Stromal cell of bone marrow (primary cell): ENCODE measurements at places on chromosomes 12 and 14.

GRCh38 chr14:42028607-42029006, 421.9 kb downstream of the LRFN5 start:
- no peak for DNase-seq

DNA sequence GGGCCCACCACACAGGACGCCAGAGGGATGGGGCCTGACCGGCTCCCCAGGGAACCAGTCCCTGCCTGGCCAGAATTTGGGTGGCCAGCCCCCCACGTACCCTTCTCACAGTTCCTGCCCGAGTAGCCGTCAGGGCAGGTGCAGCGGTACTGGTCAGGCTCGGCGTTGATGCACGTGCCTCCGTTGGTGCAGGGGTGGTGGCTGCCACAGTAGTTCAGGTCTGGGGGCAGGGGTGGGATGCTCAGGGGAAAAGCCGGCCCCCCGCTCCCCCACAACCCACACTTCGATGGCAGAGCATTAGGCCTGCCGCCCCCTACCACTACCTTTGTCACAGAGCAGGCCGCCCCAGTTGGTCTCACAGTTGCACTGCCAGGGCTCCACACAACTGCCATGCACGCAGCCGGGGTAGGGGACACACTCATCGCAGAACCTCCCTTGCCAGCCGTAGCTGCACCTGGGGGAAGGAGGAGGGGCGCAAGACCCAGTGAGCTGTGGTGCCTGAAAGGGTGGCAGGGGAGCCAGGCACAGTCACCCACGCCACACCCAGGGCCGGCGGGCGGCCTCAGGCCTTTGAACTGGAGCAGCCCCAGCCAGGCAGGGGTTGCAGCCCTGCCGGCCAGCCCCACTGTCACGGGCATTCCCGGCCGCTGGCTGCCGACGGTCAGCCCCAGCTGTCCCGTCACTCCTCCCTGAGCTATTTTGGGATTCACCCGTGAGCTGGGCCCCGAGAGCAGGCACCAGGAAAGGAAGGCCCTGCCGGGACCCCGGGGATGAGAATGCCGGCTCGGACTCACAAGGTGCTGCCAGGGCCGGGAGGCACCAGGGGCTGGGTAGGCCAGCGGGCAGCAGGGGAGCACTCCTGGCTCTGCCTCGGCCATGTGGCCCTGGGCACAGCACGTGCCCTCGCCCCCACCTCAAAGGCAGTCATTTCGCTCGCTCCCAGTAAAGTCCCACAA, 16.5 kb downstream of the JAG2 start:
- DNase-seq, result no peak

DNA sequence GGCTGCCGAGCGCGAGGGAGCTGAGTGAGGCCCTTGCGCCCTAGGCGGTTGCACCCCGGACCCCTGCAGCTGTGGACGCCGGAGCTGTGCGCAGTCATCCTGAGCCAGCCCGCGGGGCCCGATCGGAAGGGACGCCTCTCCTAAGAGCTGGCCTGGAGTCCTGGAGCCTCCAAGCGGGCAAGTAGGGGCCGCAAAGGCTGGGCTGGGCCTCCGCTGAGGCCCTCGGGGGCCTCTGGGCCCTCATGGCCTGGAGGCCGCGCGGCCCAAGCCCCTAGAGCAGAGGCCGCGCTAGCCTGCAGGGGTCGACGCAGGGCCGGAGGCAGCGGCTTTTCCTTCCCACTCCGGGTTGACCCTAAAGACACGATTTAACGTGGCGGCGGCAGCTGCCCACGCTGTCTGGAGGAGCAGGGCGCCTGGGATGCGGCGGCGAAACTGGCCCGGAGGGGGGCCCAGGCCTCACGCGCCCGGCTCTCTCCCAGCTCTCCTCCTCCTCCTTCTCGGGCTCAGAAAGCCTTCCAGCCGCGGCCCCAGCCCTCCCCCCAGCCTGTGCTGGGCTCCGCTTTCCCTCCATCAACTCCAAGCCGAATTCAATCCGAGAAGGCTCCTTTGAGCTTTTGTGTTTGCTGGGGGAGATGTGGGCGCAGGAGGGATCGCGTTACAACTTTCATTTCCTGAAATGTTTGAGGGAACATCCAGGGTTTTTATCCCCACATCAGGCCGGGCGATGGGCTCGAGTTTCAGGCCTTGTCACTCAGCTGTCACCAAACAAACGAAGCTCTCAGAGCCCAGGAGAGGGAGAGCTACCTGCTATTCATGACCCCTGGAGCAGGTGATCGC, 11.6 kb downstream of the SIX1 start:
- DNase-seq, result no peak

- DNase-seq, result no peak
These were observed 539.7 kb downstream of the AACS start for GRCh38 chr12:125604976-125605375.

DNA sequence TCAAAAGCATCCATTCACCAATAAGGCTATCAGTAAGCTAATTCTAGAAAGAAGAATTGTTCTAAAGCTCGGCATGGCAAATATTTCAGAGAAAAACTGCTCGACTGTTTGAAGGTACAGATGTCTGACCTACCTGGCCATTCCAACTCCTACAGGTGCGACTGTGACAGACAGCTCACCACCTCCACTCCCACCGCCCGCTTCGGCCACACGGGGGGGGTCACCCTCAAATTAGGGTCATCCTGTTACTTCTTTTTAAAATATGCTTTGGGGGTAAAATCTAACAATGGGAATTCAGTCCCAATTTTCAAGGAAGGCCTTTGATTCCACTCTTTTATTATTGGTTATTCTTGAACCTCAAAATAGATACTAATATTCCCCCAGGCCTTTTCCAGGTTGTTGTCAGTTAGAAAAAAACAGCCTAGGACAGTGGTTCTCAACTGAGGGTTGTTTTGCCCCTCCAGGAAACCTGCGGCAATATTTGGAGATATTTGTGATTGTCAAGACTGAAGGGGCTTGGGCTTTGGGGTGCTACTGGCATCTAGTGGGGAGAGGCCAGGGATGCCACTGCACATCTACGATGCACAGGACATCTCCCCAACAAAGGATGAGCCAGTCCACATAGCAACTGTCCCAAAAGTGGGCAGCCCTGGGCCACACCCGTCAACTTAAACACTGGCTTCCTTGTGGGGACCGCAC, 81.2 kb downstream of the BCL11B start:
- no peak for DNase-seq

GRCh38 chr14:33972583-33973081, 21.8 kb upstream of the EGLN3 start:
- no peak for DNase-seq

- no peak for DNase-seq
These were observed 10.7 kb upstream of the TBC1D30 start for GRCh38 chr12:64813723-64814122.

- DNase-seq, result no peak
These were observed 99.4 kb upstream of the PLEKHA5 start for GRCh38 chr12:19030180-19030579.

- no peak for DNase-seq
These were observed at the start of gene ZNF705A for GRCh38 chr12:8156845-8157244. ZNF705A (plus strand) TSS chr12:8157015; CDS start chr12:8172626, 15,611 bp downstream.

DNA sequence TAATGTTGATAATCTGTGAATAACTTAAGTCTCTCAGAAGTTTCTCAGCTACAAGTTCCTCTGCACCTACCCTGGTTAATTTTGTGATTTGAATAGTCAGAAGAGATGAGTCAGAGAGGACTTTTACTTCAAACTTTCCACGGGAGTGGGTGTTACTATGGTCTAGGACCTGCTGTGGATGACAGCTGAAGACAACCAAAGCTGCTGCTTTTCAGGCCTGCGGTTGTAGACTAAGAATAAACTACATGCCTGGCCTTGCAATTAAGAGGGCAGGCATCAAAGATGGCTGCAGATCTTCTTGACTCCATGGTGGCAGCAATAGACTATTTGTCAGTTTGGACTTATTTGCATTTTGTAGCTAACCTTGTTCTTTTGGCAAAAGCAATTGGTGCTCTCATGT, 227.1 kb upstream of the KRR1 start:
- DNase-seq, result no peak

DNA sequence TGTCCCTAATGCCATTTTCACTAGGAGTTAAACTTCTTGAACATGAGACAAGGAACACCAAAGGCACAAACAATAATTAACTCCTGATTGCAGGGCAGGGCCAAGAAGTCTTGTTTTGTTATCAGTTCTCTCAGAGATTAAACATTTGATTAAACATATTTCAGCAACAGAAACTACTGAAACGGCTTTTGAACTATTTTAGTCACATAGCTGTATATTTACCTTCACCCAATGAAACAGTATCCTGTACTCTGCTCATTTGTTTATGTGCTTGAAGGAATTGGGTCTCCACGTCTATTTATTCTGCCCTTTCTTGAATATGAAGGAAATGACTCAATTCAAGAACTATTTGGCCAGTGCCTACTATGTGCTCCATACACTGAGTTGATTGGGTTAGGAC, 51.3 kb upstream of the PTCSC3 start:
- DNase-seq, result no peak

- no peak for DNase-seq
These were observed 211.6 kb downstream of the FBXL14 start for GRCh38 chr12:1382826-1383225.

DNA sequence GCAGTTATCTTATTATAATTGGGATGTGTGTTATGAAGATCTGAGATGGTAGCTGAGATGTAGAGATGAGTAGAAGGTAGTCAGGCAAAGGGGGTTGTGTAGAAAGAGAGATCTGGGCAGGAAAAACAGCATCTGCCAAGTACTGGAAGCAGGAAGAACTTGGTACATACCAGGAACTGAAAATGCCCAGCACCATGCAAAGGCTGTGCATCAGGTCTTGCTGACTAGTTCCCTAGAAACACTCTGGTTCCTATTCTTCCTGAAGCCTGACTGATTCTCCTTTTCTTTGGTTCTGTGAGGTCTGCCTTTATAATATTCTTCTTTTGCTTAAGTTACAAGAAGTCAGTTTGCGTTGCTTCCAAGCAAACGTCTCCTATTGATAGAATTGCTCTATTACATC, 6.7 kb upstream of the NFATC4 start:
- no peak for DNase-seq

GRCh38 chr12:95862038-95862437, 3.3 kb downstream of the SNRPF start:
- DNase-seq, result no peak

- no peak for DNase-seq
These were observed 6.3 kb downstream of the ITGA5 start for GRCh38 chr12:54412786-54413185.

GRCh38 chr14:25381498-25381897, 331.6 kb upstream of the STXBP6 start:
- no peak for DNase-seq

DNA sequence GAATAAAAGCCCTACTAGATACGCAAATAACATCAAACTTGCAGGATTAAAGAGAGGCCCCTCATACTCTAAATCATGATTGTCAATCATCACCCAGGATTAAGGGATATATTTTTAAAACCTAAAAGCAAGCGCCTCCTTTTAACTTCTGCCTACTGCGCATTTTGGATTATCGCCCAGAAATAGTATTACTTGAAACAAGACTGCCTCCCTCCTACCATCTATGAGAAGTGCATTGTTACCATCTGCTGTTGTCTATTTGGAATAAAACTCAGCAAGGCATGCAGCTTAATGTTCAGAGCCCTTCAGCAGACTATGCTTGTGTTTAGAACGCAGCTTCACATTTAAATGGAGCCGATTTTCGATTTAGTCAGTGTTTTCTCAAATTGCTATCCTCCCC, 79.6 kb downstream of the EXOC5 start:
- peak; percentile 18 for DNase-seq

- peak; percentile 1 for DNase-seq
These were observed 825.9 kb downstream of the SLC16A7 start for GRCh38 chr12:60421741-60422140.

DNA sequence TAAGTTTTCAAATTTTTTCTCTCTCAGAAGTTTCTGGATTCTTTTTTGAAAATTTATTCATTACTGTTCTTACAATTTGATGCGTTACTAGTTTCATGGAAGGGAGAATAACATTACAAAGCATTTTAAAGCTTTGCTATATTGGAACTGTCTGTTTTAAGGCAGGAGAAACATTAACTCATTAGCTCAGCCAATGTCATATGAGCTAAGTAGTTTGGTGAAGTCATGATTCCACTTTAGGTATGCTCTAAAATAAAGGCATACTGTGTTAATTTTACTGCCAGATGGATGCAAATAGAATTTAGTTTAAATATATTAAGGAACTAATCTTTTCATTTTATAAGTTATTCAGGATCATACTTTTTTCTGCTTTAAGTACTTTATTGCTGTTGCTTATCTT, 46.0 kb downstream of the ARID2 start:
- no peak for DNase-seq

DNA sequence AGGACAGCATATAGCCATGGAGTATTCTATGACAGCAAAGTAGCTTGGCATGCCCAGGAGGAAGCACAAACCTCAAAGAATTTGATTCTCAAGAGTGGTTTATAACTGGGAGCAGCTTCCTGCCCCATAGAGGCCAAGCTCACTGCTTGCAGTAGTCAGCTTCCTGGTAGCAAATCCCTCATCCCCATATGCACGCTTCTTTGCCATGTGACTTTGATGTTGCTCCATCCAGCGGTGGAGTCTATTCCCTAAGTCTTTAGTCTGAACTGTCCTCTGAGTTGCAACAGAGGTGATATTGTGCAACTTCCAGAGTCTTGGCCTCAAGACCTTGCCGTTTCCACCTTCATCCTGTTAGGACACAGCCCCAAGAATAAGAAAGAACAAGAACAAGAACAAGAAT, 996.8 kb upstream of the TMEM132C start:
- peak; percentile 87 for DNase-seq

GRCh38 chr14:104919993-104920315, 4.7 kb upstream of the PLD4 start:
- no peak for DNase-seq

DNA sequence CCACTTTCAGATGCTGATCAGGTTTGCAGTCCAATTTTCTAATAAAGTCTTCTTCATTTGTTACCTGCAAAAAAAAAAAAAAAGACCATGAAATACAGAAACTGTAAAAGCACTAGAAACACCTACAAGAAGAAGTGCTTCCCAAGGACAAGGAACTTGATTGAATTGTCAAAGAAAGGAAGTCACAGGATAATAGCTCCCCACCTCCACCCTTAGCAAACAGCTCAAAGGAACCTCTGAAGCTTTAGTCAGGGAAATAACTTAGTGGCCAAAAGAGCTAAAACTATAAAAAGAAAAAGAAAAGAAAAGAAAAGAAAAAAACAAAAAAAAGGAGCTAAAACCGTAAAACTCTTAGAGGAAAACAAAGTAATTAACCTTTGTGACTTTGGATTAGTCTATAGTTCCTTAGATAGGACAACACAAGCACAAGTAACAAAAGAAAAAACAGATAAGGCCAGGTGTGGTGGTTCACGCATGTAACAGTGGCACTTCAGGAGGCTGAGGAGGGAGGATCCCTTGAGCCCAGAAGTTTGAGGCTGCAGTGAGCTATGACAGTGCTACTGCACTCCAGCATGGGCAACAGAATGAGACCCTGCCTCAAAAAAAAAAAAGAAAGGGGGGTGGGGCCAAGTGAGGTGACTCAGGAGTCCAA, 28.5 kb downstream of the ZFYVE1 start:
- no peak for DNase-seq

- DNase-seq, result no peak
These were observed 56.4 kb downstream of the PITPNM2 start for GRCh38 chr12:123094349-123095077.

- DNase-seq, result no peak
These were observed 12.3 kb upstream of the KRT74 start for GRCh38 chr12:52585946-52586345.
